ENCODE measurements at places on chromosomes 7 and 10.
A peak's percentile ranks its signal among the peaks of the same experiment; 100 is the strongest.

DNA sequence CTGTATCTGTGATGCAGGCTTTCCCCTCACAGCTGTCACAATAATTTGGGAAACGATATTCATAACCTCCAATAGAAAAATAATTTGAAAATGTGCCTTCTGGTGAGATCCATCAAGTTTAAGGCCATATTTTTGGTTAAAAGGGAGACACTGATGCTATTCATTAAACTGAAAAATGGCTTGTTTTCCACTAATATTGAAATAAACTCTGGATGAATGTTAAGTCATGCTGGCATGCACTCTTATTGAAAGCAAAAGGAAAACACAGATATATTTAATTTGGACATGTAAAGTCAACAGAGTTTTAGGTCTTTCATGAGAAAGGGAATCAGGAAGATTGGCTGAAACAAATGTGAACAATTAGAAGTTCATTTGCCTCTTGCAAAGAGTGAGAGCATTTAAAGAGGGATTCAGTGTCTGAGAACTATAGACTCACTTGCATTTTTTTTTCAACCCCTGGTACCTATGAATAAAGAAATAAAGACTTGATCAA is 879.2 kb downstream of the LRMDA start:
- ATAC-seq = no peak

DNA sequence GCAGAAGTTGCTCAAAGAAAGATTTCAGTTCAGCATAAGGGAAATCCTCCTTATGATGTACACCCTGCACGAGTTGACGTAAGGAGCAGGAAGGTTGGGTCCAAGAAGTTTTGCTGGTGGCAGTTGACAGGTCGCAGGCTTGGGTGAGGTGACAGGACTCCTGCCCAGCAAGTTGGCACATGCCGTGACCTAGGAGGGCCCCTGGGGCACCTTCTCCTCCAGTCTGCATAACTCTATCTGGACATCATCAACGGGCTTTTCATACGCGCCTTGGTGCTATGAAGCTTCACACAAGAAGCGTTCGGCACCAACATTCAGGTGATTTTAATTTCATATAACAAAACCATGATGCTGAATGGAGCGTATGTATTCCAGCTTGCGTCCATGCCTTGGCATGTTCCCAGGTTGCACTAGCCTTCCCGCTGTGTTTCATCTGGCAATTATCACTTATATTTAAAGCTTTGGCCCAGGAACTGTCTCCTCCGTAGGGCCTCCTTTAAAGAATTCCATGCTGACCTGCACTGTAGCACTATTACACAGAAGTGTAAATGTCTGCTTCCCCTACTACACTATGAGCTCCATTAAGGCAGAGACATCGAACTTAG is 651.6 kb upstream of the FOXK1 start:
- no peak for ATAC-seq

GRCh38 chr10:117443686-117444041 is 68.4 kb upstream of the PDZD8 start:
- no peak for ATAC-seq

DNA sequence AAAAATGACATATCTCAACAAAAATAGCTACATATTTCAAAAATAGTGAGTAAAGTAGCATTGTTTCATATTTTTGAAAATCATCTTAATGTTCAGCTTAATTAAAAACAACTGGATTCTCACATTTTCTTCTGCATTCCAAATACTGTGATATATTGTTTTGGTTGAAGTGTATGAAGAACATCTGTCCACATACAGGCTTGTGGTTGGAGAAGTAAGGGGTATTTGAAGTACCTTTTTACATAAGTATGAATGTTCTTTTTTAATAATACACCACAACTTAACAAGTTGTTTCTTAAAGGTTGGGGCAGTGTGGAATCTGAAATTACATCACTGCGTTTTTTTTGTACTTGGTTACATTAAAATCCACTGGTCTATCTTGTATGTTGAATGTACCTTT is 442.5 kb downstream of the KIF20B start:
- ATAC-seq = no peak

GRCh38 chr7:2530071-2530987 is 10.8 kb downstream of the LFNG start:
- ATAC-seq = peak; percentile 1

DNA sequence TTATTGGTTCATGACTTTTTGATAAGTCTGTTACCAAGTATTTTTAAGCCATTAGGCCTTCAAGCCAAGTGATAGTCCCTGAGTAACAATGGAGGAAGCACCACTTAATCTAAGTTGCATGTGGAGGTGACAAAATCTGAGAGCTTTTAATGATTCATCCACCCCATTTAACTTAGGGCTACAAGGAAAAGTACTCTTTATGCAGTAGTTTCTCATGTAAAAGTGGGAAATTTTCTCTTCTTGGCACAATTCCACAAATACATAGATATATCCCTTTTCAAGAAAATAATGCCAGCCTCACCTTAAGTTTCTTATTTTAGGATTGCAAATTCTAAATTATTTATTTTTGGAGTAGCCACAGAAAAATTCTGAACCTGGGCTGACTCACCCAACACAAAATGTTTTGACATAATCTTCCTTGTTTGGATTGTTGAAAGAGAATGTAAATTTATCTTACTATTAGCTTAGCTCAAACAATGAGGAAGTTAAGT is 85.7 kb downstream of the SUGCT start:
- ATAC-seq = peak; percentile 2

- ATAC-seq = no peak
Observed at GRCh38 chr7:141342621-141343408, 208.4 kb upstream of the AGK start.

DNA sequence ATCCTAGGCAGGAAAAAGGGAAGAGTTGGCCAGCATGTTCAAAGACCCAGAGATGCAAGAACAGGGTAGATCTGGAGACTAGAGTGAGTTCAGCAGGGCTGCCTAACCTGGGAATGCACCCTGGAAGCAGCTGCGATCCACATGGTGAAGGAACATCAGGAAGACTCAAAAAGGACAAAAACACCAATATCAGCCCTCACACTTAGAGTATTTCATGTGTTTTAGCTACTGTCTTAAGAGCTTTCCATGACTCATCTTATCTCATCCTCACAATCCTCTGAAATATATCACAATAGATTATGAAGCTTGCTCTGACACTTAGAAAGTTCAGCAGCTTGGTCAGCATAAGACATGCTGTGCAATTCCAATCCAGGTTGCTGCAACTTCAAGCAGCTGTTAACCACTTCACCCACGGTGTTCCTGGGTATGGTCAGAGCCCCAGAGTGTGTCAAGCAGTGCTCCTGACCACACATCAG is 380.9 kb downstream of the PARD3 start:
- ATAC-seq = peak; percentile 87

DNA sequence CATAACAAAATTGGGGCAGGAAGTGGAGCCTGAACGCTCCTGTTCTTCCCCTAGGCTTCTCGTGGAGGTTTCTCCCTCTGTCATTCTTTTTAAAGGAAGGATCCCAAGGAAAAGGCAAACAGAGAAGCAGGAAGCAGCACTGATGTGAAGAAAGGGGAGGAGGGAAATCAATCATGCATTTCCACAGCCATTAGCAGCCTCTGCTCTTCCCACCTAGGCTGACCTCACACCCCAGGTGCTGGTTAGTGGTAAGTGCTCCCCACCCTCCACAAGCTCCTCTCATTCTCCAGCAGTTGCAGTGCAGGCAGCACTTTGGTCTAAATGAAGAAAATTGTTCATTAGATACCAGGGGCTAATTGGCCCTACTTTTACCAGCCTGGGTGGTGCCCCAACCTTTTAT is 2.6 kb downstream of the CRHR2 start:
- ATAC-seq = no peak

GRCh38 chr7:137546671-137547070 is 203.1 kb upstream of the PTN start:
- ATAC-seq = no peak

- ATAC-seq = no peak
Observed at GRCh38 chr7:1869452-1870130, 199.5 kb downstream of the ELFN1 start.

DNA sequence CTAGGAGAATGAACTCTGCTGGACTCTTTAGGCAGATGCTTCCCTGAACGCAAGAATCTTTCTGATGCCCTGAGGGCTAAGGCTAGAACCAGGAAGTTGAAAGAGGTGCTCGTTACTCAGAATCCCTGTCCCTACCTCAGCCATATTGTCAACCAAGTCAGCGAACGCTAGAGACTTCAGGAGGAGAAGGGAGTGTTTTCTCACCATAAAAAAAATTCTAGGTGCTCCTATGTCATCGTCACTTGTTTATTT is 359.4 kb downstream of the PRPF18 start:
- no peak for ATAC-seq

DNA sequence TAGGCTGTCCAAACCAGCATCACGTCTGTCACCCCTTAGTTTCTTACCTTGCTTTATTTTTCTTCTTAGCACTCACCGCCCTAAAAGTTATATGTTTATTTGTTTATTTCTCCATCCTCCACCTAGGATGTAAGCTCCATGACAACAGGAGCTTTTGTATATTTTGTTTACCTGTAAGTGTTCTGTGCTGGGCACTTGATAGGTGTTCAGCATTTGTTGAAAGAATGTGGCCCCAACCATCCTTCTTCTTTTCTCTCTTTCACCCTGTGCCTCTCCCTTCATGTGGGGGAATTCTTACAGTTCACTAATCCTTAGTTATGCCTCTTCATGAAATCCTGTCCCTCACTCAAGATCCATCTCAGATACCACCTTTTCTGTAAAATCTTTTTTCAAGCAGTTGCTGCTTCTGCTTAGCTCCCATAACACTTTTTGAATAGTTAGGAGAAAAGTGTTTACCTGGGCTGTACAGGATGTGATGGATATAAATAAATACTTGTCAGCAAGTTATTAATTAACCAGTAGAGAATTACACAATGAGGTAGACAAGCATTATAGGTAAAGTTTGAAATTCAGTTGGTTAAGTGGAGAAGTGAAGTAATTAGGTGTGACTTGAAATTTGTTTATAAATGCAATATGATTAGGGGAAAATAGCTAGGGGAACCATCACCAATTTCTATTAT is 9.7 kb downstream of the AHR start:
- ATAC-seq = no peak

DNA sequence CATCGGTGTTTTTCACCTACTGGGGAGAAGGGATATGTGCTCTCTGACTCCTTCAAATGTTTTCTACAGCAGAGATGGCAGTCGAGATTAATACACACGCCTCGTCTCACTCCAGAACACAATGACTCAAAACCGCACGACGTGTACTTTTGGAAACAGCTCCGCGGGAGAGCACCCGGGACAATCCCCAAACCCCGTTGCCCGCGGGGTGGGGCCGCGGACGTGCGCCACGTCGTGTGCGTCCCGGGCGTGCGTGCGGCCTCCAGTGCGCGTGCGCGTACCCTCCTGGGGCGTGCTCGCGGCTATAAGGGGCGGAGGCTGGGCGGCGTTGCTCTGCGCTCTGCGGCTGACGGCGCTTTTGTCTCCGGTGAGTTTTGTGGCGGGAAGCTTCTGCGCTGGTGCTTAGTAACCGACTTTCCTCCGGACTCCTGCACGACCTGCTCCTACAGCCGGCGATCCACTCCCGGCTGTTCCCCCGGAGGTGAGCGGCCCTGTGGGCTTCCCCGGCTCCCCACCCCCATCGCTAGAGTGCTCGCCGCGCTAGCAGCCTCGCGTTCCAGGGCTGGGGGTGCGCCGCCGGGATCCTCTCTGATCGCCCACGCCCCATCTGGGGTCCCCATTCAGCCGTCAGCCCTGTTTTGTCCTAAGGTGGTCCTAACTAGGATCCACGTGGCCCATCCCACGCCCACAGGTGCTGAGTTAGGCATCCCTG is at the start of gene HILPDA:
Gene HILPDA (plus strand): TSS at position 336 of the 712 bp plus-strand sequence. CDS start 1,391 bp downstream, outside the sequence.
- ATAC-seq = peak; percentile 96

DNA sequence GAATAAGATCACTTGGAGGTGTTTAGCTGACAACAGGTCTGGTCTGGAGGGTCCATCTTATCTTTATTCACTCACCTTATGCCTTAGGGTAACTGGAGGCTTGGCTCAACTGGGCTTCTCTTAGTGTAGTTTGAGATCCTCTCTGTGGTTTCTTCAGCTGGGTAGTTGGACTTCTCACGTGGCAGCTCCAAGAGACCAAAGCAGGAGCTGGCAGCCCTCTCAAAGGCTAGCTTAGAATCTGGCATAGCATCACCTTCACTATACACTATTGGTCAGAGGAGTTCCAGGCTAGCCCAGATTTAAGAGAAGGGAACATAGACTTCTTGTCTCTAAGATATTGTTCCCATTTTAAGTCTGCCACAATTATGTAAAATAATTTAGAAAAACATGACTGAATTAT is 16.4 kb downstream of the ADK start:
- ATAC-seq = no peak

- ATAC-seq = peak; percentile 76
Observed at GRCh38 chr10:30092151-30092790, 32.9 kb upstream of the JCAD start.

GRCh38 chr10:69867699-69868558 is 66.2 kb downstream of the COL13A1 start:
- ATAC-seq = no peak

- ATAC-seq = no peak
Observed at GRCh38 chr10:70098271-70098670, 34.4 kb downstream of the AIFM2 start.

DNA sequence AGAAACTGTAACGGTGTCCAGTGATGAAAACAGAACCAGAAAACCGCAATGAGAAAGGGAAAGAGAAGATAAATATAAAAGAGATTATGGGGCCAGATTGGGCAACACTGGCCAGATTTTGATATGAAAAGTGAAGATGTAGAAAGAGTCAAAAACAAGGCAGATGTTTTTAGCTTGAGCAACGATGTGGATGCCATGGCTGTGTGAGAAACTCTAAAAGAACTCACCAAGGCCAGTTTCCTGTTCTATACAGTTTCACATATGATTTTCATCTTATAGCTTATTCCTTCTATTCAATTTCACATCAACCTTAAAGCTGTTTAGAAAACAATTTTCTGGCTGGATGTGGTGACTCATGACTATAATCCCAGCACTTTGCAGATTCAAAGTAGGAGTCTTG is 36.3 kb downstream of the CSTF2T start:
- ATAC-seq = no peak

DNA sequence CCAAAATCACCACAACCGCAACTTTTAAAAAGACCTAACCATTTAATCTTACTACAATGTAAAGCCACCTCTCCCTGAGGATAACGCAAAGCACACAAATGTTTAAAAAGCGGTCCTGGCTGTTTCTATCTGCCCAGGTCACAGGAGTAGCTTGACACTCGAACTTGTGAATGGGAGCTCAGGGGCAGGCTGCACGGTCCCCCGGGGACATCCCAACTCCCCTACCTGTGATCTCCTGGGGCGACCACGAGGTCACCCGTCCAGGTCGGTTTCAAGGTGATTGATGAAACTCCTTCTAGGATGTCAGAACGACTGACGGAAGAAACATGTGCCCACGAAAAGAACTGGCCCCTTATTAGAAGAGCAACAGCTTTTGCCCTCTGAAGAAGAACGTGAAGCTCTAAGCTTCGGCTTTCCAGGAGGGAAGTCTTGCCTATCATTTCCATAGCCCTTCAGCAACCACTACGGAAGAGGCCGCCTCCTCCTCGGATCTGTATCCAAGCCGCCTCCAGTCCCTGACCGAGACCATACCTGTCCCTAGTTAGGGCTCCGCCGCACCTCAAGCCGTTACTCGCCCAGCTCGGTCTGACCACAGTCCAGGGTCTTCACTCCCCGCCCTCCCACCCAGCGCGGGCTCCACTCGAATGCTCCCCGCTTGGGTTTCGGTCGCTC is 459 bp downstream of the CYCS start:
- ATAC-seq = peak; percentile 42

GRCh38 chr7:128267595-128267924 is 26.5 kb downstream of the LEP start:
- no peak for ATAC-seq

Measured in SK-N-SH treated with all-trans-retinoic acid at 6 μM for 48 hours (cell line).